Ovary (tissue), 10 donors: ENCODE measurements at places on chromosomes 13 and 19. TPM values are rescaled to one million over a fixed set of nuclear protein-coding genes. Genes with fewer than 3 reads are reported as not detected.

GRCh38 chr19:4140237-4140711 is 13.2 kb upstream of the CREB3L3 start:
- no peaks in the 10 kb centered on the region for H3K36me3 ChIP-seq
- no peak overlapping the region for H3K4me3 ChIP-seq
- H3K27ac ChIP-seq: no peak overlapping the region
- H3K27me3 ChIP-seq: no peaks in the 10 kb centered on the region

DNA sequence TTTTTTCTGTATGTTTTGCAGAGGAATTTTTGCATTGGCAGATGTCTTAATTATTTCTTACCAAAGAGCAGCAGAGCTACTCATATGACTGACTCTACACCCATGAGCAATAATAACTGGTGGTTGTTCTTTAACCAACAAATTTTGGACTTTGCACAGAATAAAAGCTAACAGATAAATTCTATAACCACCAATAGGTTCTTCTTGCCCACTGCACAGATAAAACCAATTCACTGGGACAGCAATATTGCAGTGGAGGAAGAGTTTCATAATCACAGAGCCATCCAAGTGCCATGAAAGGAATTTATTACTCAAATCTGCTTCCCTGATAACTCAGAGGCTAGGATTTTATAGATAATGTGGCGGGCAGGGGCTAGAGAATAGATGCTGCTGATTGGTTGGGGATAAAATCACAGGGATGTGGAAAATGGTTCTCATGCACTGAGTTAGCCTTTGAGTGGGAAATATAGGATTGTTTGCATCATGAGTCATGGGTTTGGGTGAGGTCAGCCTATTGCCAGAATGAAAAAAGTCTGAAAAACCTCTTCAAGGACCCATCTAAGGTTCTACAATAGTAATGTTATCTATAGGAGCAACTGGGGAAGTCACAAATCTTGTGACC is 104.3 kb upstream of the PCDH17 start:
- H3K4me1 ChIP-seq: no peaks in the 10 kb centered on the region
- H3K27ac ChIP-seq: no peak overlapping the region
- no peak for DNase-seq
- H3K36me3 ChIP-seq: no peaks in the 10 kb centered on the region

Gene ABHD13
- 9.4 TPM for total RNA-seq

DNA sequence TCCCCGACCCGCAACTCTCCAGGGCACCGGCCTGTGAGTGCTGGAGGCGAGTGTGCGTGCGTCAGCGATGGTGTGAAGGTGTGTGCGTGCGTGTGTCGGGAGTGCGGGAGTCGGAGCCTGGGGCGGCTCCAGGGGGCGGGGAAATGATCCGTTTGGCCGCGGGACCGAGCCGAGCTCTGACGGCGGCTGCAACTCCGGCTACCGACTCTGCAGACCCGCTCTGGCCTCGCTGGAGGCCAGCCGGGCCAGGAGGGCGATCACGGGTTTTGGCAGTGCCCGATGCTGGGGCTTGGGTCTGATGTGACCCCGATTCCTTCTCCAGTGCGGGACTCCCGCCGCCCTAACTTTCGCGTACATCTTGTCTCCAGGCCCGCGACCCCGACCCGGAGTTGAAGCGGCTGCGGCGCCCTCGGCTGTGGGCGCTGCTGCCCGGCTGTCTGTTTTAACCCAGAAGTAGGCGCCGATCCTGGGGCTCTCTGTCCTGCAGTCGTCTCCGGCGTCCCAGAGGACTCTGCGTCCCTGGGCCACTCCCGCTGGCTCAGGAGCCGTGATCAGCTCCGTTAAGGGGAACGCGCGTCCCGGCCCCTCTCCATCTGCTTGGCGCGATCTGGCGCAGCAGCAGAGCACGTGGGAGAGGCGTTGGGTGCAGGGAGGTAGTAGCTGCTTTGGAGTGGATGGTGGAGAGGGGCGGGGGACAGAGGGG is 1.2 kb downstream of the CHST8 start:
- no peak overlapping the region for H3K4me3 ChIP-seq
- H3K4me1 ChIP-seq: peaks cover 8% of the 10 kb centered on the region
- DNase-seq: no peak
- no peak overlapping the region for H3K27ac ChIP-seq
- no peaks in the 10 kb centered on the region for H3K36me3 ChIP-seq

DNA sequence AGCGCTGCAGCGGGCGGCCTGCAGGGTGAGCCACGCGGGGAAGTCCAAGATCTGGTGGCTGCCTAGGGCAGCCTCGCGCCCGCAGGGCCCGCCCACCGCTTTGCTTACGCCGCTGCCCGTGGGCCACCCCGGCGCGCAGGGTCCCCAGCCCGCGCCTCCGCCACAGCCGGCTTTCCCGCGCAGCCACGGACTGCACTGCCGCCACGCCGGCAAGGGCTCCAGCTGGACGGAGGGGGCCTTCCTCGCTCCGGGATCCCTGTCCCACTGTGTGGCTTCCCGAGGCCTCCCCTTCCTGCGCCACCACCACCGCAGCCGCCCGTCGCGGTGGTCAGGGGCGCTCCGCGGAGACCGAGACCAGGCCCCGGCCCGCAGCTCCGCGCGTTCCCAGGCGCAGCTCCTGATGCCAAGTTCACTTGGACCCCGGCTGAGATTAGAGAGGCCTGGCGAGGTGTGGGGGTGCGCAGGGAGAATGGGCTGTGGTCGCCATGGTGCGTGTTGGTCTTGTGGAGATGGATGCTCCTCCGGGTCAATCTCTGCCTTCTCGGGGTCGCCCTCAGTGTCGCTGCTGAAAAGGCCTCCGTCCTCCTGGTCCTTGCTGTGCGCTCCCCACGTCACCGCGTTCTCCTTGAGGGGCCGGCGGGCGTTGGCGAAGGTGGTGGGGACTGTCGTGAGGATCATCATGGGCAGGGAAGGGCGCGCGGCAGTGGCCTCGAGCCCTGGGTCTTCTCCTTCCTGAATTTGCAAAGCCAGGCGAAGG is 17.9 kb upstream of the RNF17 start:
- H3K27me3 ChIP-seq: no peaks in the 10 kb centered on the region
- H3K36me3 ChIP-seq: no peaks in the 10 kb centered on the region
- no peaks in the 10 kb centered on the region for H3K4me1 ChIP-seq
- DNase-seq: no peak
- H3K27ac ChIP-seq: no peak overlapping the region

- no peak for DNase-seq
- H3K27me3 ChIP-seq: no peaks in the 10 kb centered on the region
- H3K27ac ChIP-seq: no peak overlapping the region
- H3K4me3 ChIP-seq: no peak overlapping the region
These were observed 1.6 kb downstream of the JAK3 start for GRCh38 chr19:17846146-17846545.

DNA sequence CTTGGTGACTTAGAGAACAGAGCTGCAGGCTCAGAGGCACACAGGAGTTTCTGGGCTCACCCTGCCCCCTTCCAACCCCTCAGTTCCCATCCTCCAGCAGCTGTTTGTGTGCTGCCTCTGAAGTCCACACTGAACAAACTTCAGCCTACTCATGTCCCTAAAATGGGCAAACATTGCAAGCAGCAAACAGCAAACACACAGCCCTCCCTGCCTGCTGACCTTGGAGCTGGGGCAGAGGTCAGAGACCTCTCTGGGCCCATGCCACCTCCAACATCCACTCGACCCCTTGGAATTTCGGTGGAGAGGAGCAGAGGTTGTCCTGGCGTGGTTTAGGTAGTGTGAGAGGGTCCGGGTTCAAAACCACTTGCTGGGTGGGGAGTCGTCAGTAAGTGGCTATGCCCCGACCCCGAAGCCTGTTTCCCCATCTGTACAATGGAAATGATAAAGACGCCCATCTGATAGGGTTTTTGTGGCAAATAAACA is 9.9 kb downstream of the APOC1 start:
- no peaks in the 10 kb centered on the region for H3K27me3 ChIP-seq
- no peak for DNase-seq
- no peak overlapping the region for H3K4me3 ChIP-seq
- H3K27ac ChIP-seq: no peak overlapping the region

Gene KLK2
- total RNA-seq: not detected

DNA sequence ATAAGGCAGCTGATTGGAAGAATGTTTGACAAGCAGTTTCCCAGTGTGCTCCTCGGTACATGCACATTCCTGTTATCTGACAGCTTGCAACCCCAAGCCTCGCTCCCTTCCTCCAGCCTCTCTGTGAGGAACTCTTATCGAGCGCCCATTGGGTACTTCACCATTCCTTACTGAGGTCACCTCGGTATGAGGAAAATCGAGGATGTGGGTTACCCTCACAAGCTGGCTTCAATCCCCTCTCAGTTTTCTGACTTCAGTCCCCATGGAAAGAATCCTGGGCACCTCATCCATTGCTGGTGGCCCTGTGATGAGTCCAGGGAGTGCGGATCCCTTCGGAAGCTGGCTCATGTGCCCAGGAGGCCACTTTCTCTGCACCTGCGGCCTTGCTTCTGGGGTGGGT is 17.3 kb downstream of the TEX29 start:
- H3K4me1 ChIP-seq: no peaks in the 10 kb centered on the region
- no peak for DNase-seq
- H3K36me3 ChIP-seq: no peaks in the 10 kb centered on the region
- no peak overlapping the region for H3K4me3 ChIP-seq

Gene PODNL1
- total RNA-seq: 0.48 TPM

DNA sequence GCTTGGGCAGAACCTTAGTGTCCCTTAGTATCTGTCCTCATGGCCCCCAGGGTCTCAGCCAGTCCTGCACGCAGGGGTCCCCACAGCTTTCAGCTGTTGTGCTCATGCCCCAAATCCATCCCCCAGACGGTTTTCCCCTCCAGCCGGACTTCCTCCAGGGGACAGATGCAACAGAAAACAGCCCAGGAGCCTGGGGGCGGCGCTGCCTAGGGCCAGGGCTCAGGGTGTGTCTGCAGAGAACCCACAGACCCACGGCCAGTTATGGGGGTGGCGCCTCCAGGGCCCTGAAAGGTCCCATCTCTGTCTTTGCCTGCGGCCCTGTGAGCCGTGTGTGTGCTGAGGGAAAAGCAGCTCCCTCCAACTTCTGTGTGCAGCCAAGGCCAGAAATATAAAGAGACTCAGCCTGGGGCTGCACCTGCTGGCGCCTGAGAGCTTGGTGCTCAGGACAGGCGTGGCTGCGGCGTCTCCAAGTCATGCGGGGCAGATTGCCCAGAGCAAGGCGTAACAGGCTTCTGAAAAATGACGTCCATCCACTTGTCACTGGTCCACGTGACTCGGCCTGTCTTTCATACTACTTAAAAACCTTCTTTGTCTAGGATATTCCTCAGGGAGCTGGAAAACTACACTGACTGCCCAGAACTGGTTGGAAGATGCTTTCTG is 22.1 kb upstream of the F7 start:
- no peaks in the 10 kb centered on the region for H3K36me3 ChIP-seq
- H3K27me3 ChIP-seq: no peaks in the 10 kb centered on the region
- no peak overlapping the region for H3K27ac ChIP-seq
- no peak for DNase-seq
- H3K4me3 ChIP-seq: no peak overlapping the region
- no peaks in the 10 kb centered on the region for H3K4me1 ChIP-seq

- H3K4me1 ChIP-seq: no peaks in the 10 kb centered on the region
- H3K27ac ChIP-seq: no peak overlapping the region
- no peaks in the 10 kb centered on the region for H3K36me3 ChIP-seq
These were observed 8.5 kb upstream of the ZNF823 start for GRCh38 chr19:11747277-11747676.
